ENCODE measurements at places on chromosomes 4 and X.

- DNase-seq, result no peak
Measured at GRCh38 chr4:55866973-55867574, 13.6 kb downstream of the EXOC1 start.

DNA sequence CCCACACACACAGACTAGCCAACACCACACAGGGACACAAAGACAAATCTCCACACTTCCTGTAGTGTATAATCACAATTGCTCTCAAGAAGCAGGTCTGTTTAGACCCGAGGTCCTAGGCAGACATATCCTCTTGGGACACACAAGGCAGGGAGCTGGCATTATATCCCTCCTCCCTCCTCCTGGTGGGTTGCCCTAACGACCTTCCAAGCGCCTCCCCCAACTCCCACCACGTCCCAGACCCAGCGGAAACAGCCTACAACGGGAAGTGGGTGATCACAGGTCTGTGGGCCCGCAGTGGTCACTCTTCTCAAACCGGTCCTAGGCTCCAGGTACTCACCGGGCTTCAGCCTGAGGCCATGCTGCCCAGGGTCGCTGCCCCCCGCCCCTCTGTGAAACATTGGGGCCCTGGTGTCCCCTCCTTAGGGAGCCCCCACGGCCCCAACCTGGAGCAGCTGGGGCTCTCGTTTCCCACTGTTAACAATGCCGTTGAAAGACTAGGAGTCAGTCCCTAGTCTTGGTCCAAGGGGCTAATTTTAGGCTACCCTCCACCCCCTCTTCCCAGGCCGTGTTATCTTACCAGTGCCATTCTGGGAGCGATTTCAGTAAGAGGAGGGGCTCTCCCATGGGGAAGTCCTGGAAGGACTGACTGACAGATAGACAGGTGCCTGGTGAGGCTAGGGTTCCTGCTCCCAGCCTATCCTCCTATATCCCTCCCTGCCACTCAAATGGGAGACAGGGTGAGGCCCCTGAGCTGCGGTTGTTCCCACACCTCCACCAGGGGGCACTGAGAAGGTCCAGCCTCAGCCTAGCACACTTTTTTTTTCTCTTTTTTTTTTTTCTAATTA is at the start of gene ASB12:
Gene ASB12 (minus strand): TSS at position 485 of the 848 bp plus-strand sequence. CDS start 4,957 bp downstream, outside the sequence.
- DNase-seq, result no peak

- DNase-seq, result no peak
Measured at GRCh38 chr4:141402712-141403111, 182.0 kb downstream of the ZNF330 start.

- no peak for DNase-seq
Measured at GRCh38 chr4:26583538-26583864, 383 bp upstream of the TBC1D19 start.

GRCh38 chr4:40046311-40046980 is 10.2 kb upstream of the N4BP2 start:
- peak; percentile 23 for DNase-seq

- no peak for DNase-seq
Measured at GRCh38 chr4:102878901-102879300, 10.1 kb downstream of the CISD2 start.

- no peak for DNase-seq
Measured at GRCh38 chr4:90958256-90958895, 831.2 kb downstream of the CCSER1 start.

GRCh38 chr4:35521682-35522081 is 722.6 kb downstream of the ARAP2 start:
- DNase-seq, result no peak

GRCh38 chrX:43836435-43837184 is 45.6 kb downstream of the MAOB start:
- DNase-seq, result no peak

GRCh38 chr4:144734522-144734921 is 88.6 kb downstream of the HHIP start:
- no peak for DNase-seq

DNA sequence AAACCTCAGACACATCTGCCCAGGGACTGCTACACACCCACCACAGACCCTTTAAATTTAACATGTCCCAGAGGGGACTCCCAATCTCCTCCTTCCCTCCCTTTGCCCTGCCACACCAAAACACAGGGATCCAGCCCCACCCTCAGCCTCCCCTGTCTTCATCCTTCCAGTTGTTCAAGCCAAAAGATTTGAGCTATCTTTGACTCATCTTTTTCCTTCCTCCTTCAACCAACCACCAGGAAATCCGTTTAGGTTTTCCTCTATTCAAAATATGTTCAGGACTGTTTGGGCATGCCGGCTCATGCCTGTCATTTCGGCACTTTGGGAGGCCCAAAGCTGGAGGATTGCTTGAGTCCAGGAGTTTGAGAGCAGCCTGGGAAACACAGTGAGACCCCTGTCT is 6.9 kb upstream of the STK32B start:
- DNase-seq, result no peak

DNA sequence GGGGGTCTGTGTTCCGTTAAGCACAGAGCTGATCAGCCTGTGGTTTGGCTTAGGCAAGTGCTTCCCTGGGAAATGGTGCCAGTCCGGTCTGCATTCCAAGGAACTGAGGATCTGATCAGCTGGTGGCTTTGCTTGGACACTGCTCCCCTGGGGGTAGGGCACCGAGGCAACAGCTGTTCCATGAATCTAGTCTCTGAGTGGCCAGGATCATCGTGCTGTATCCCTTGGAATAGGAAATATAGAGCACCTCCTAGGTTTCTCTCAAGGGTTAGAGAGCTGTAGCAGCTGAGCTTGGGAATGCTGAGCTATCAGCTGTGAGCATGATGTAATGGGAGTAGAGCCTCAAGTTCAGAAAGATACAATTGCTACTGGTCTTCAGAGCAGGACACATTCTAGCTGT is 863.9 kb downstream of the RAPGEF2 start:
- DNase-seq, result no peak

DNA sequence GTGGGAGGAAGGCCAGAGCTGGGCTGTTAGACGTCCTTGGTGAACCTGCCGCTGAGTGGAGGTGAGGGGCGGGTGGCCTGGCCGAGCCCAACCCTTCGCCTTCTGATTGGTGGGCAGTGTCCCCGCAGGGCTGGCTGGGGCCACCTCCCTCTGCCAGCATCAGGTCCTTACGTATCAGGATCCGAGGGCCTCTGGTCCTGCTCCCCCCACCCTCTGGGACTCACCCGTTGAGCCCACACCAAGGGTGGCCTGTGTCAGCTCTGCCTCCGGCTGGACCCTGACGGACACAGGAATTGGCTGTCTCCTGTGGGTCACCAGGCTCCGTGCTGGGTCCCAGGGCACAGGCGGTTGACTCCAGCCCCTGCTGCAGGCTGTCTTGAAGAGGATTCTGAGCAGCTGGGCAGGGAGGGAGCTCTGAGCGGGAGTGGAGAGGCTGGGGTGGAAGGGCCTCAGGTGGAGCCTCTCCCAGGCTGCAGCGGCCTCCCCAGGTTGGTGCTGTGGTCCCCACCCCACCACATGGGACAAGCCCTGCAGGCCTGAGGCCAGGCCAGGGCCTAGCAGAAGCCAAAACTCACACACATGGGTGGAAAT is 58.4 kb upstream of the NKX1-1 start:
- no peak for DNase-seq

- no peak for DNase-seq
Measured at GRCh38 chrX:149541521-149542047, 772 bp downstream of the EOLA1 start.

GRCh38 chrX:120145295-120145925 is 13.0 kb upstream of the RHOXF2 start:
- DNase-seq, result no peak

- no peak for DNase-seq
Measured at GRCh38 chrX:111511477-111511876, at the start of gene SERTM2. Gene SERTM2, plus strand, starts transcription at chrX:111511645. Its CDS starts 7,213 bp downstream, at chrX:111518858.

DNA sequence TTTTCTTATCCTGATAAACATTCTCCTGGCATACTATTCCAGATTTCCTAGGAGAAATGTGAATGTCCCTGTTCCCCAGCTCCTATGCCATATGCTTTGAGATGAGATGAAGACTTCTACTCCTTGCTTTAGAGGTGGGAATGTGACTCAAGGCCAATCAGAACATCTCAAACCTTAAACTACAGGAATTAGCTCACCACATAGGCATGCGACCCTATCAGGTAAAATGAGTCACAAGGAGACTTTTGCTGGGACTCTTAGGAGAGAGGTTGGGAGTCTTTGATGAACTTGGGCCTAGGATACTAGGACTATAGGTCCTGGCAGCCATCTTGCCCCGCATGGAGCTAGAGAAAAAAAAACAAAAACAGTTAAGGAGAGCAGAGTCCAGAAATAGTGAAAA is 5.8 kb upstream of the USO1 start:
- no peak for DNase-seq

GRCh38 chr4:80811406-80811805 is 219.1 kb upstream of the BMP3 start:
- no peak for DNase-seq

- DNase-seq, result no peak
Measured at GRCh38 chr4:156378033-156378665, 424.5 kb upstream of the CTSO start.

- no peak for DNase-seq
Measured at GRCh38 chr4:112771-113170, 11.5 kb upstream of the ZNF718 start.

- peak; percentile 64 for DNase-seq
Measured at GRCh38 chrX:39869846-39870601, 227.7 kb downstream of the BCOR start.

GRCh38 chrX:78333521-78333920 is 6.1 kb upstream of the CYSLTR1 start:
- no peak for DNase-seq

DNA sequence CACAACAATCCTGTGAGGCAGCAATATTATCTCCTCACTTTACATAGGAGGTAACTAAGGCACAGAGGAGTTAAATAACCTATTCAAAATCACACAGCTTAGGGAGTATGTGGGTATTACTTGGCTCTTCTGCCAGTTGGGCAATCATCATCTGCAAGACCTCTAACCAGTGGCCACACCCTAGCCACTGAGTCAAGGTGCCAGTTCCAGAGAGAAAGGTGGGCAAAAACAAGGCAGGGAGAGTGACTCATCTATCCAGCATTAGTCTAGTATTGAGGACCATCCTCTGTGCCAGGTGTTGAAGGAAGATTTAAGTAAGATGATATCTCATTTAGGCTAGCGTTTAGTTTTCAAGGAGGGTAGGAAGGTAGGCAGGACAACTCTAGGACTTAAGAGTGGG is 113.9 kb upstream of the EOLA2 start:
- DNase-seq, result no peak
